ENCODE measurements at places on chromosomes 1 and 21. TPM values are rescaled to one million over a fixed set of nuclear protein-coding genes. Genes with fewer than 3 reads are reported as not detected.

DNA sequence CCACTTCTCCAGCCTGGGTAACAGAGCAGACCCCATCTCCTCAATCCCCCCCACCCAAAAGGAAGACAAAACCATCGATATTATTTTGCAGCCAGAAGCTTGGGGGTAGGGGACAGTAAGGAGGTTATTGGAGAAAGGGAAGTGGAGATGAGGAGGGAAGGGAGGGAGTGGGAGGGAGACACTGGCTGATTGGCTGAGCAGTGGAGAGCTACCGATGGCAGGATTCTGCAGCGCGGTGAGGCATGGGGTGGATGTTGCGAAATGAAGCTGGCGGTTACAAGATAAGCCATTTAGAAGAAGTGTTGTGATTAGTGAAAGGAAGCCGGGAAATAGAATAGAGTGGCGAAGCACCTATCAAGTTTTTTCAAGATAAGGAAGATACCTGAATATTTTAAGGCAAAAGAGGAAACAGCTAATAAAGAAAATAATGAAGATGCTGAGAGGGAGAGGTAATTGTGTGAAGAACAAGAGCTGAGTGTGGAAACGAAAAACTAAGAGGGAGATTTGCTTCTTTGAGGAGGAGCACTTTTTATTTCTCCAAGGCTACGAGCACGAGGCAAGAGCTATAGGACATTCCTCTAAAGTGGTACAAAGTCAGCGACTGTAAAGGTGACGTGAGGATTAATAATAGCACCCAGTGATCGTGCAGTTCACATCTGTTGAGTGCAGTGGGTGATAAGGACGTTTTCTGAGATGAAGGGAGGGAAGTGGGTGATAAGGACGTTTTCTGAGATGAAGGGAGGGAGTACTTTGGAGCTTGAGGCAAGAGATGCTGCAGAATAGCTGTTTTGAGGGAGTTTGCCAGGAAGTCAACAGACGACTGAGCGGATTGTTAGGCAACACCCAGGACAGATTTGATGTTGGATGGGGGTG, 103.2 kb upstream of the KIF26B start:
- DNase-seq: no peak

DNA sequence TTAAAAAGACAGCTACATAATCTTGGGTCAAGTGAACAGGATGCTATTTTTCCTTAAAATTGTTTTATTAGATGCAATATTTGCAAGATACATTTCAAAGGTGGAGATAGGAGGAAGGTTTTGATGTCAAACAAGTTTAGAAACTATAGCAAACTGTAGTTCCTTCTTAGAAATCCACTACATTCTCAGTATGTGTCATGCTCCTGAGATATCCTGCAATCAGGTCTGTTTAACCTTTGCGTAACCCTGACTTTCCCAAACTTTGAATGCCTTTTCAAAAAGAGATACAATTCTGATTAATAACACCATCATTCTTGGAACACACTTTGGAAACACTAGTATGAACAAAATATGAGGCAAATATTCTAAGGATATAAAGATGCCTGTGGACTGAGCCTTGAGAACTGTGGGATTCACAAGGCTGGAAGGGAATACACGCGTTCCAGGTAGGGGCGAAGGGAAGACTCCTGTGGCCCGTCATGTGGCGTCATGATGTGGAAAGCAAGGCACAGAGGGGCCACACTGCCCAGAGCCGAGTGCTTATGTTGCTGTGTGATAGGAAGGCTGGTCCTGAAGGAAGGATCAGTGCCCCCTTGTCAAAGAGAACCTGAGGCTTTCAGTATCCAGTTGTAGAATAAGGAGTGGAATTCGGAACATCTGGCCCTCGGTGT, 19.6 kb upstream of the TARBP1 start:
- DNase-seq: no peak

- no peak for DNase-seq
Observed at GRCh38 chr1:237139732-237140131, 97.7 kb downstream of the RYR2 start.

GRCh38 chr1:220012259-220012658, 34.0 kb downstream of the EPRS1 start:
- no peak for DNase-seq

GRCh38 chr1:227846265-227846858, 30.9 kb downstream of the PRSS38 start:
- no peak for DNase-seq

DNA sequence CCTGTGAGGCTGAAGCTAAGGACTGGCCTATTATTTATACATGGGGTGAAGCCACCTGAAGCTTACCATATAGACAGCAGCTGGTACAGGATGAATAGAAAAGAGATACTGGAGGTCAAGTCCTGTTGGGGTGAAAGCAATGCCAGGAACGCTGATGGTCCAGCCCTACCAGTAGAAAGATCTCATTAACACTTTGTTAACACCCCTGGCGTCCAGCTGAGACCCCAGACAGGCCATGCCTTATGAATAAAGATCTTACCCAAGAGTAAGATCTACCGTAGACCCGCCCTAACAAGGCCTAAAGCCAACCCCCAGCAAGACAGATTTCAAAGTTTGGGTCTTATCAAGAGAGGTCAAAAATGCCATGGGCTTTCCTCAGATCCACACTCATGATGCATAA, 34.7 kb downstream of the ST3GAL3 start:
- DNase-seq: no peak

DNA sequence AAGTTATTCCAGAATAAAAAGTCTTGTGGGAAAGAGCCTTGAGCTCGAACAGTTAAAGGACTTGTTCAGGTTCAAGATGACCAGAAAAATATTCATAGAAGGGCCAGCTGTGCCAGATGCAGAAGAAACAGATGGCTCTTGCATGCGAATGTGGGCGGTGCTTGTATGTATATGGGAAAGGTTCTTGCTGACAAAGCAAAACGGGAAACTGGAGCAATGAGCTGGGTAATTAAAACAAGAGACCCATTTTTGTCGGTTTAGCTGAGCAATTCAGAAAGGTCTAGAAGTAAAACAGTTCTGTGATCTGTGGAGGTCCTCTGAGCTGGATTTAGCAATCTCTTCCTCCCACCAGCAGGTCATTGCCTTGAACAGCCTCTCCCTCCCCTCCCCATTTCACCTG, 107.2 kb upstream of the MARK1 start:
- DNase-seq: no peak

GRCh38 chr1:245235156-245235555, 80.4 kb downstream of the KIF26B start:
- DNase-seq: no peak

DNA sequence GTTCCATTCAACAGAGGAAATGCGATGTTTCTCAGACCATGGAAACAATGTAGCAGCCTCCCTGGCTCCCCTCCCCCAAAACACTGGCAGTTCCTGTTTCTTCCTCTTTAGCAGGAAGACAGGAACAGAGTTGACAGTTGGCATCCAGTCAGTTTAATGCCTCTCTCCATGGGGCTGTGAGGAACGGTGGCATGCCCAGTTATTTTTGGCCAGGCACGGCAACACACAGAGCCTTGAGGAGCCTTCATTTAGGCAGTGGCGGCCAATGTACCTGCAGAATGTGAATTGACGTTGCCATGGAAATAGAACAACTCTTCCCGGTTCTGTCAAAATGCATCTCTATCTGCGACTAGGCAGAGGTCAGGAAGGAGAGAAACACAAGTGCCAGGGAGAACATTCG, 330.6 kb downstream of the DSCAM start:
- no peak for DNase-seq

GRCh38 chr1:212153635-212154034, 118.1 kb downstream of the DTL start:
- DNase-seq: no peak

- no peak for DNase-seq
Observed at GRCh38 chr1:200535605-200536004, 84.9 kb downstream of the KIF14 start.

DNA sequence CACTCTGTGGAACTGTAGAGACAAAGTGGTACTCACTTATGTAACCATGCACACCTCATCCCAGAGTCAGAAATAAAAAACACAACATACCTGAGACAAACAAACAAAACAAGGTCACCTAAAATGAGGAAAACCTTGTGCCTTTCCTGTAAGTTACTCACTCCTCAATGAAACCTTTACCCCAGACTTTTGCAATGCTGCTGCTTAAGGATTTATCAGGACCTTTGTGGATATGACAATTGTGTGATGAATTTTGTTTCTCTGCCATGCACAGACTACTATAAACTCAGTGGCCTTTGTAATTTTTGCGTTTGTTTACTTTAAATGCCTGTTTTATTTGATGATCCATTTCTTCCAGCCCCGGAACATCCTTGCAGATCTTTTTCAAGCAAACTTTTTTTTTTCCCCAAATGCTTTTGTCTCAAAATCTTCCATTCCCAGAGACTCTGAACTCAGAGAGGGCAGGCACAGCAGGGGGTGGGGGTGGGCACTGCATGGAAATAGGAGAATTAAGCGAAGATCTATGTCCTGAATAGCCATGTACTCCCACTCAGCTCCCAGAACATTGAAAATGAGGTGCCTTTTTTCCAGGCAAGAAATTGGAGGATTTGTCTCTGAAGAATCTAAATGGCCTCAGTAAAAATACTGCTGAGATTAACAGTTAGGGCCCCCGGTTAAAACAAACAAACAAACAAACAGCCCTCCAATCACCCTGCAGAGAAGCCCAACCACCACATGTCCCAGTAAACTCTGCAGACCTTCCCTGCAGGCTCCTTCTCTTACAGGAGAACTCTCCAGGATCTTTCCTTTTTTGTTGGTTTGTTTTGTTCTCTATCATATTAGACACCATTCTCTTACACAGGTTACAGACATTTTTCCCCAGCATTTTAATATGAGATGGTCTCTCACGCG, 22.6 kb upstream of the SIM2 start:
- no peak for DNase-seq

DNA sequence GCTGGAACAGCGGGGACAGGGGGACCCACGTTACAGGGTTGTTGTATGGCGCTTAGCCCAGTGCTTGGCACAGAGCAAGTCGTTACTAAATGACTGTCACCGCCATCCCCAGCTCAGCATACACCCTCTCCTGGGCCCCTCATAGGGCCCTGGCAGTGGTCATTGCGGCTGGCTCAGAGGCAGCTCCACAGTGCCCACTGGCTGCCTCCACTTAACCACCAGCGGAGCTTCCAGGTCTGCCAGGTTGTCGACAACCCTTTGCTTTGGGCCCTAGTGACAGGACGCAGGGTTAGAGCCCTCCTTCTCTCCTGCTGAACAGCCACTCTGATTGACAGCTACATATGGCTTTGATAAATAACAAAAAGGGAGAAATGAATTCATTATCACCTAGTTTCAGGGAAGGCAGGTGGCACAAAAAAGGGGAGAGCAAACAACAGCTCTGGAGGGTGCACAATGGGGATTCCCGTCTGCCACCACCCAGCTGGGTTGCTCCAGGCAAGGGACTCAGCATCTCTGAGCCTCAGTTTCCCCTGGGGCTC, 4.8 kb downstream of the EFHD2 start:
- no peak for DNase-seq

- DNase-seq: no peak
Observed at GRCh38 chr1:185237661-185238060, 79.4 kb downstream of the IVNS1ABP start.

GRCh38 chr1:25666460-25666859, 49.9 kb downstream of the MAN1C1 start:
- DNase-seq: no peak

GRCh38 chr1:5713101-5714010, 278.9 kb downstream of the NPHP4 start:
- DNase-seq: no peak

DNA sequence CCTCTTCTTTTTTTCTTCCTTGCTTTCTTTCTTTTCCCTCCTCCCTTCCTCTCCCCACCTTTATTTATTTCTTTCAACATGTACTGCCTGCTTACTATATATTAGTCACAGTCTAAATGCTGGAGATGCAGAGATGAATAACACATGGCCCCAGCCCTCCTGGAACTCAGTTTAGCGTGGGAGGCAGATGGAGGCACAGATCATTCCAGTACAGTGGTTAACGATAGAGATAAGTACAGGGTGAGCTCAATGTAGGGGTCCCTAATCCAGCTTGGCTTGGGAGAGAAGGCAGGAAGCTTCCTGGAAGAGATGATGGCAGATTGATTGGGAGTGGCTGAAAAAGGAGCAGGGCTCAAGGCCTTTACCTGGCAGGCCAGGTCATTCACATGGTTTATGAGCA, 55.6 kb upstream of the PPP2R5A start:
- DNase-seq: no peak

- DNase-seq: no peak
Observed at GRCh38 chr1:64881281-64881680, 85.1 kb downstream of the JAK1 start.

- no peak for DNase-seq
Observed at GRCh38 chr1:91891969-91892368, 6.0 kb upstream of the TGFBR3 start.

- DNase-seq: no peak
Observed at GRCh38 chr1:221961532-221962292, 219.8 kb upstream of the DUSP10 start.

DNA sequence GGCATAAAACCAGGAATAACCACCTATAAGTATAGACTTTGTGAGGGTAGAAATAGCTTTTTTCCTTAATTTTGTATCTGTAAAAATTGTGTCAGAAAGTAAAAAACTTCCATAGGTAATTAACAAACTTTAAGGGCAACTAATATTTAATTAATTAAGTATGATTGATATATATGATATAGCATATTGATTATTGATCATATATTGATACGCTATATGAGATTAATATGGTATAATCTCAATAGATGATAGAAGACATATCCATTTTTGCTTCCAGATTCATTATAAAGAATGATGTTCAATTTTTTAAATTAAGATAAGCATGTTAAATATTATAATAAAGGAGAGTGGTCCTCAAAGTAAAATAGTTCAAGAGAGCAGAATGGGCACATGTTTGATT, 99.3 kb upstream of the VAV3 start:
- DNase-seq: no peak

GRCh38 chr1:148308832-148309458, 156.9 kb upstream of the NBPF11 start:
- DNase-seq: no peak

GRCh38 chr1:248926401-248927182, 20.6 kb downstream of the PGBD2 start:
- DNase-seq: no peak

KCNT2 gene
- 26.2 TPM for total RNA-seq

TTC22 gene
- total RNA-seq: not detected

CR1L gene
- not detected for total RNA-seq
